ENCODE measurements at places on chromosomes 16 and 17.

GRCh38 chr17:31391496-31391949 is at the start of gene RAB11FIP4:
Gene RAB11FIP4 (plus strand): TSS chr17:31391675. CDS start chr17:31391853, 178 bp downstream.
- no peak for DNase-seq

DNA sequence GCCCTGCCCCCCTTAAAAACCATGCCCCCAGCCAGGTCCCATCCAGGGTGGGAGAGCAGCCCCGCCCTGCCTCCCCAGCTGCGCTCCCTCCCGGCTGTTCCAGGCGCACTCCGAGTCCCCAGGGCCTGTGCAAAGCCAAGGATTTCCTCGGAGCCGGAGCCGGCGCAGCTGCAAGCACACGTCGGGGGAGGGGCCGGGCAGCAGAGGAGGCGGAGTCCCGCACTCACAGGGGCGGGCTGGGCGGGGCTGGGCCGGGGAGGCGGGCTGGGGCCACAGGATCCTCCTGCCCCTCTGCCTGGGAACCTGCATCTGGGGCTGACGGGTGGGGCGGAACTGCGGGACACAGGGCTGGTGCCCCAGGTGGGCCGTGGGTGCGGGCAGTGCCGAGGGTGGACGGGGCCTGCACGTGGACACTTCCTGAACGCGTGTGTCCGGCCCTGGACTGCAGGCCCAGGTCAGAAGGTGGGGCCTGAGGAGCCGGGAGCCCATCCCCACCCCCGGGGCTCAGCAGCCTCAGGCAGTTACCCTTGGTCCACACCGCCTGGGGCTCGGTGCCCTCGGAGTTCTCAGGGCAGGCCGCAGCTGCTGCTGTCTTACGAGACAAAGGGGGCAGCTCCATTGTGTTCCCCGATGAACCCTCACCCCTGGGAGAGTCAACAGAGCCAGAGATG is 24.0 kb upstream of the SSTR5 start:
- DNase-seq, result no peak

DNA sequence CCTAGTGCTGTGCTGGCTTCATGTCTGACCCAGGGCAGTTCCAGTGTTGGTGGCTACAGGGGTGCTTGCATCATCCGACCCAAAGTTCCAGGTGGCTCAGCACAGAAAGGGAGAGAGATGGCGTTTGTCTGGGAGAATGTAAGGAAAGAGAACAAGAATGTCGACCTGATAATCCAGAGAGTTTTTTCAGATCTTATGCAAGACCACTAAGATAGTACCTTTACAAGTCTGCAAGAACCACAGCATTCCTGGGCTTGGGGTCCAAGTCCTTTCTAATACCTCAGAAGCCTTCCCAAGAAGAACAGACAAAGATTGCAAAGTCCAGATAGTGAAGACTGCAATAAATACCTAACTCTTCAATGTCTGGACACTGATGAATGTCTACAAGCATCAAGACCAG is 363.0 kb upstream of the TOM1L1 start:
- DNase-seq, result no peak

DNA sequence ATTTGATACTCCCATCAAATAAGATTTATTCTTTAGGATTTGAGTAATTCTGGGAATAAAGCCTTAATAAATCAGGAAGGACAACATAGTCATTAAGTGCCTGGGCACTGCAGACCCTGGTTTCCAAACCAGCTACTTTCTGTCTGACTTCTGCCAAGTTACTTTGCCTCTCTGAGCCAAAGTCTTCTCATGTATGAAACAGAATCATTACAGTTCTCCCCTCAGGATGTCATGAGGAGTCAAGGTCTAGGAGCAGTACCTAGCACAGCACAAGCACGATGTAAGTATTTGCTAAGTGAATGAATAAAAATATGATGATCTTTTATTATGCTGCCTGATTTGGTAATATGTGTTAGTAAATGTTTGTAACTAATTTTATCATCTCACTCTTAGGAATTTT is 30.4 kb upstream of the HEATR6 start:
- no peak for DNase-seq

- no peak for DNase-seq
Measured at GRCh38 chr16:25155553-25156460, 44.3 kb downstream of the LCMT1 start.

GRCh38 chr17:73595479-73595878 is 48.8 kb downstream of the SDK2 start:
- DNase-seq, result no peak

GRCh38 chr16:68470461-68471150 is 22.3 kb upstream of the SMPD3 start:
- no peak for DNase-seq

DNA sequence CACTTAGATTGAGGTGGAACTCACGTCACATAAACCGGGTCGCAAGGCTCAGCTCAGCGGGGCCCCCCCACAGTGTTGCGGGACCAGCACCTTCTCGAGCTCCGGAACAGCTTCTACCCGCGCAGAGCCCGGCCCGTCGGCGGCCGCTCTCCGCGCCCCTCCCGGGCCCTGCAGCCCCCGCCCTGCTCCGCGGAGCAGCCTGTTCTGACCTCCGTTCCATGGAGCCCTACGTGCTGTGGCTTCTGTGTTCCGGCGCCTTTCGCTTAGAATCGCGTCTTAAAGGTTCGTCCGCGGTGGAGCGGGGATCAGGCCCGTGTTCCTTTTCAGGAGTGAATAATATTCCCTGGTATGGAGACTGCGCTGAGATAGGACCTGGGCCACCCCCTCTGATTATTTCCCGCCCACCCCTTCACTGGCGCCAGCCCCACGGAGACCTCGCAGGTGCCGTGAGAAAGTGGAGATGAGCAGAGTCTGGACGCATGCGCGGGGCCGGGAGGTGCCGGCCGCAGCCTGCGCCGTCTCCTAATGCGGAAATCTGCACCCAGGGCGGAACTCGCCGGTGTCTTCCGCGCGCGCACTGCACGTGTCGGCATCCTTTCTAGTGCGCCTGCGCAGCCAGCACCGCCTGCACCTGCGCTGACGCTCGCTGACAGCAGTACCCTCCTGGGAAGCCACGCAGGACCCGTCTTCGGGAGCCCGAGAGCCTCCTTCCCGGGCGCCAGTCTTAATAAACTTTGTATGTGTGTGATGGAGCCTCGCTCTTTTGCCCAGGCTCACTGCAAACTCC is 30.9 kb downstream of the ZNF778 start:
- no peak for DNase-seq

DNA sequence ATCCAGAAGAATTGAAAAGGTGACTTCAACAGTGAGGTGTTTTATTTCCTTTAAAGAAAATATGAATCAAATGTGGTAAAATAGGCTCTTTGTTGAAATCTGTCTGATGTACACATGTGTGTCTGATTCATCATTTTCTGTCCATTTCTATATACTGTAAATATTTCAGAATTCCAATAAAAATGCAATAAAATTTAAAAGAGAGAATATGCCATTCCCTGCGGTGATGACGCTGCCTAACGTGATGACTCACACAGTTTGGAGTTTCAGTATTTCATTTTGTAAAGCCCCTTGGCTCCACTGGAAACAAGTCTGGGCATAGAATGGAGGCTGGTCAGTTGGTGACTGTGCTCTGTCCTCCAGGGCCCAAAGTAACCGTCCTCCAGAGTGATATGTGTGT is 482.5 kb upstream of the CDH5 start:
- no peak for DNase-seq

- DNase-seq, result no peak
Measured at GRCh38 chr16:4414187-4414917, 2.0 kb downstream of the CORO7 start.

DNA sequence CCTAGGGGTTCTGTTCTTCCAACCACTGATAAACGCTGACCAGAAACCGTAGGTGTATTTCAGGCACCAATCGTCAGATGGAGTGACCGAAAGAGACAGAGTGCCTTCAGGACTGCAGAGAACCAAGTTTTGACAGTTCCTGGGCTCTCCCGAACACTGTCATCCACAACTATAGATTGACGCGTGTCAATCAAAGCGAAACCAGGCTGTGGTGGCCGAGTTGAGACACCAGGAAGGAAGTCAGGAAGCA is 11.9 kb upstream of the AURKB start:
- no peak for DNase-seq

DNA sequence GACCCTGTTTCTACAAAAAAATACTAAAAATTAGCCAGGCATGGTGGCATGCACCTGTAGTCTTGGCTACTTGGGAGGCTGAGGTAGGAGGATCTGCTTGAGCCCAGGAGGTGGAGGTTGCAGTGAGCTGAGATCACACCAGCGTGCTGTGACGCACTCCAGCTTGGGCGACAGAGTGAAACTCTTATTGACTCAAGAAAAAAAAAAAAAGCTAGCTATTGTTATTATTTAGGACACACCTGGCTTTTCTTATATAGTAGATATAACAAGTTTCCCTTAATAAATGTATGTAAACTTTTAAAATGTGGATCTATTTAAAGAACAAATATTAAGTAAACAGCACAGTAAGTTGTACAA is 1.8 kb downstream of the RABEP2 start:
- no peak for DNase-seq

DNA sequence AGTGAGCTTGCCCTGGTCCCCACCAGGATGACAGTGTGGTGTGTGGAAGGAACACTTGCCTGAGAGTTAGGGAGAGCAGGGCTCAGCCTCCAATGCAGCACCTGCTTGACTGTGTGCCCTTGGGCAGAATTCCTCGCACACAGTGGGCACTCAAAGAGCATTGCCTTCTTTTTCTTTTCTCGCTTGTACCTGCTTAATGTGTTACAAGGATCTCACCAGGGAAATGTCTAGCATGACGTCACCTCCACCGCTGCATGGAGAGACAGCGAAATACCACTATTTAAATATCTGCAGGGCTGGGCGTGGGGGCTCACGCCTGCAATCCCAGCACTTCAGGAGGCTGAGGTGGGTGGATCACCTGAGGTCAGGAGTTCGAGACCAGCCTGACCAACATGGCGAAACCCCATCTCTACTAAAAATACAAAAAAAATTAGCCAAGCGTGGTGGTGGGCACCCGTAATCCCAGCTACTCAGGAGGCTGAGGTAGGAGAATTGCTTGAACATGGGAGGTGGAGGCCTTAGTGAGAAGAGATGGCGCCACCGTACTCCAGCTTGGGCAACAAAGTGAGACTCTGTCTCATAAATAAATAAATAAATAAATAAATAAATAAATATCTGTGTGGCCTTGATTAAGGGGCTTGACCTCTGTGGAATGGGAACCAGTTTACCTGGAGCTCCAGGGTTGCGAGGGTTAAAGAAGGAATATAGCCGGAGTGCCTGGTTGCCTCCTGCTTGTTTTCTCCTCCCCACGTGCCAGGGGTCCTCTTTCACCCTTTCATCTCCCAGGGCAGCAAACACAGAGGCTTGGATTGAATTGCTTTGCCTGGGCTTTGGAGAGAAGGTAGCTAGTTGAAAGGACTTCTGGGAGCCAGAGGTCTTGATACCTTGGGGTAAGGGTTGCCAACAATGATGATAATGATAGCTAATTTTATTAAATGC is 16.3 kb downstream of the SNX29 start:
- DNase-seq, result no peak

GRCh38 chr17:59527325-59527917 is 38.0 kb upstream of the DHX40 start:
- no peak for DNase-seq

DNA sequence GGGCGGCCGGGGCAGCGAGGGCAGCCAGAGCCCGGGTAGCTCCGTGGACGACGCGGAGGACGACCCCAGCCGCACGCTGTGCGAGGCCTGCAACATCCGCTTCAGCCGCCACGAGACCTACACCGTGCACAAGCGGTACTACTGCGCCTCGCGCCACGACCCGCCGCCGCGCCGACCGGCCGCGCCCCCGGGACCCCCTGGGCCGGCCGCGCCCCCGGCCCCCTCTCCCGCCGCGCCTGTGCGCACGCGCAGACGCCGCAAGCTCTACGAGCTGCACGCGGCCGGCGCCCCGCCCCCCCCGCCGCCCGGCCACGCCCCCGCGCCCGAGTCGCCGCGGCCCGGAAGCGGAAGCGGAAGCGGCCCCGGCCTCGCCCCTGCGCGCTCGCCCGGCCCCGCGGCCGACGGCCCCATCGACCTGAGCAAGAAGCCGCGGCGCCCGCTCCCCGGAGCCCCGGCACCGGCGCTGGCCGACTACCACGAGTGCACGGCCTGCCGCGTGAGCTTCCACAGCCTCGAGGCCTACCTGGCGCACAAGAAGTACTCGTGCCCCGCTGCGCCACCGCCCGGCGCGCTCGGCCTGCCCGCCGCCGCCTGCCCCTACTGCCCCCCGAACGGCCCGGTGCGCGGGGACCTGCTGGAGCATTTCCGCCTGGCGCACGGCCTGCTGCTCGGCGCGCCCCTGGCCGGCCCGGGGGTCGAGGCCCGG is 36.1 kb upstream of the ZC3H18 start:
- peak; percentile 42 for DNase-seq

DNA sequence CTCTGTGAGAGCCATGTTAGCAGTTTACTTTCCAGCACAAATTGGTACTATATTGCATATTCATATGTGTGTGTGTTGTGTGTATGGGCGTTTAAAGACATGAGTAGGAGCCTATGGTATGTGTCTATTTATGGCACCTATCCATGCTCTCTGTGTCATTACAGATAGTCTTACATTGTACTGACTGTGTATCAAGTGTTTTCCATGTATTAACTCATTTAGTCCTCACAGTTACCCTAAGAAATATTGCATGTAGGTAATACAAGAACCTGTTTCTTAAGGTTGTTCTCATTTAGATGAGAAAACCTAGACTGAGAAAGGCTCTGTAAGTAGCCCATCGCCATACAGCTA is 1.6 kb downstream of the ALG1 start:
- DNase-seq, result no peak

DNA sequence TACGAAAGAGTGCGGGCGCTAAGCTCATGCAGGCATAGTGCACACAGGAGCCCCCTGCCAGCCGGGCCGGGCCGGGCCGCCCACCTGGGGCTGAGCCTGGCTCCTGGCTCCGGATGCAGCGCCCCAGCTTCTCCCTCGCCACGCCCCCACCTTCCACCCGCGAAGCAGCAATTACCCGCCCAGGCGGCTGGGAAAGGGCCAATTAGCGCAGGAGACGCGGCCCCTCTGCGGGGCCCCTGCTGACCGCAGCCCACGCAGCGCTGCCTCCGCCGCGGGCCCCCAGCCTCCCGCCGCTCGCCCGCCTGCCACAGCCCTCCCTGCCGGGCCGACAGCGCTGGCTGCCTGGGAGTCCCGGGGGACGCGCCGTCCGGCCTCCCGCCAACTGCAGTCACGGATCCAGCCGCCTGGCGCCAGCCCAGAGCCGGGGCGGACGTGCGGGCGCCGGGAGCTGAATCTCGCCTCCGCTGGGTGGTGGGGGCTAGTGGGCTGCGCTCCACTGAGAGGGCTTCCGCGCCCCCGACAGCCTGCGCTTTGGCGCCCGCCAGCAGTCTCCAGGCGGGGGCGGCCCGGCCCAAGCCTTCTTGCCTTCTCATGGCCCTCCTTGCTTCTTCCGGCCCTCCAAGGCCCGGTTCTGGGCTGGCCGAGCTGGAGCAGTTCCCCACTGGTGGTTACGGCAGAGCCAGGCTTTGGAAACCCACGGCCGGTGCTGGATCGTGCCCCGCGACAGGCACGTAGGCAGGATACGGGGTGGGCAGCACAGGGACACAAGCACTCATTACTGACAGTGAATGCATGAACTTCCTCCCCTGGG is 14.9 kb upstream of the CBFB start:
- DNase-seq, result no peak
